ENCODE measurements at places on chromosomes 1 and 21.

- DNase-seq = no peak
These were observed 334.4 kb downstream of the DSCAM start for GRCh38 chr21:40512590-40512989.

- DNase-seq = no peak
These were observed 391.4 kb downstream of the MRPL39 start for GRCh38 chr21:25215698-25216384.

GRCh38 chr1:201769966-201770365, 59.0 kb upstream of the IPO9 start:
- no peak for DNase-seq

DNA sequence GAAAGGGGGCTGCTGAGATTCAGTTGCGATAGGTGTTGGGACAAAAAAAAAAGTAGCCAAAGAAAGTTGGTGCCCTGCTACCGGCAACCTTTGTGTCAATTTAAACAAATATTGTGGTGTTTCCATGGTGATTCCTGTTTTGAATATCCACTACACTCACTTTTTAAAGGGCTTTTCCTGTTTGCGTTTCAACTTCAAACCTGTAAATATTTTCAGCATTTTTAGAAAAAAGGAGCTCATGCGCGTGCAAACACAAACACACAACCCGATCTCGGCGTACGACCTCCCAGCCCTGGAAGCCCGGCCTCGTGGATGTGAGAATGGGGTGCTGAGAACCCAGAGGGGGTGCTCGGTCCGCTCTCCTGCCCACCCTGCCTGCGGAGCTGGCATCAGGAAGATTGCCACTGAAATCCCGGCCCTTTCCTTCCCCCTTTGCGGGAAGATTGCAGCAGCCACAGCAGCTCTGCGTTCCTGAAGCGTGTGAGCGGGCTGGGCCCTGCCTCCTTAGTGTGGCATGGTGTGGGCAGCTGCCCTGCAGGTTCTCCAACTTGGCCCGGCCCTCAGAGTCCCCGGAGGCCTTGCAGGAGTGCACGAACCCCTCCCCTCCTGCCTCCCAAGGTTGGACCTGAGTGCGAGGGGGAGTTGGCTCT, 34.8 kb downstream of the CASZ1 start:
- DNase-seq = no peak

- no peak for DNase-seq
These were observed 39.1 kb upstream of the KCNK2 start for GRCh38 chr1:215043401-215043800.

DNA sequence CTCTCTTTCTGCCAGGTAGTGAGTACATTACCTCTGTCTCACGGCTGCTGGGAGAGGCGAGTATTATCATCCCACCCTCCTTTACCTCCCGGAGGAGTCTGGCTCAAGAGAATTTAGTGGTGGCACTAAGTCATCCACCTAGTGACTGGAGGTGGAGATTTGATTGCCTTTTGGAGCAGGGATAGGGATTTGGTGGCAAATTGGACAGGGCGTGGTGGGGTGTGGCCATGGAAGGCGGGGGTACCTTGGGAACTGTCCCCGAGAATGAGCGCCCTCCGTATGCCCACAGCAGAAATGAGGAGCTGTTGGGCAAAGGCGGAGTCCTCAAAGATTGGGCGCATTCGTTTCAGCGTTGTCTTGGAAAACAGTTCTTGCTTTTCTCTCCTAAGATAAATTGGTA, 32.1 kb upstream of the HMGN1 start:
- no peak for DNase-seq

DNA sequence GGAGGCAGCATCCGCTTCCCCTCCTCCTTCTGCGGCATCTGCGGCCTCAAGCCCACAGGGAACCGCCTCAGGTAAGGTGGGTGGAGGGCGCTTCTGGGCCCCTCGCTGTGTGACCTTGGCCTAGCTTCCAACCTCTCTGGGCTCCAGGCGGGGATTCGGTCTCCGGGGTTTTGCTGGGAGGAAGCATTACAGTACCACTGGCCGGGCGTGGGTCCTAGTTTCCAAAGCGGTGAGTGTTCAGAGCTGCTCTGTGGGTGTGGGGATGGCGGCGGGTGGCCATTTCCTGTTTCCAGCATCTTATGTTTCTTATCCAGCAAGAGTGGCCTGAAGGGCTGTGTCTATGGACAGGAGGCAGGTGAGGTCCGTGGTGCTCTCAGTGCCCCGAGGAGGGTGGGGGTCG, 11.6 kb downstream of the FAAH start:
- peak; percentile 44 for DNase-seq

Measured in inflammatory macrophage (primary cell).